MM.1S (cell line): ENCODE measurements at places on chromosomes 6 and 20.

- no peak for DNase-seq
Measured at GRCh38 chr6:101146389-101146788, 247.1 kb upstream of the GRIK2 start.

- no peak for DNase-seq
Measured at GRCh38 chr6:131049608-131050007, 13.4 kb downstream of the EPB41L2 start.

- no peak for DNase-seq
Measured at GRCh38 chr6:12546410-12547002, 170.1 kb upstream of the PHACTR1 start.

DNA sequence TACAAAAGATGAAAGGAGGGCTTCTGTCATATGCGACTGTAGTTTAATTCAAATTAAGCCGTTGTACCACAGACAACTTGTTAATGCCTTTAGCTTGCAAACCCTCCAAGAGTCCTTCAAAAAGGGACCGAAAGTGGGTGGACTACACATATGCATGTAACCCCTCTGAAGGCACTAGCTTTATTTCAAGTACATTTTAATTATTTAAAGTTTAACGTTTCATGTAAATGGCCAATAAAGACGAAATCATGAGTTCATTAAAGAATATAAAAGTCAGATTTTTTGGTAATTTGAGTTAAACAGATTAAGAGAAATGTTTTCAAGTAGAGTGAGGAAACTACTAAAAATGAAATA, 12.8 kb downstream of the PRDM13 start:
- no peak for DNase-seq

GRCh38 chr20:63733117-63733516, 3.3 kb upstream of the LIME1 start:
- DNase-seq: no peak

DNA sequence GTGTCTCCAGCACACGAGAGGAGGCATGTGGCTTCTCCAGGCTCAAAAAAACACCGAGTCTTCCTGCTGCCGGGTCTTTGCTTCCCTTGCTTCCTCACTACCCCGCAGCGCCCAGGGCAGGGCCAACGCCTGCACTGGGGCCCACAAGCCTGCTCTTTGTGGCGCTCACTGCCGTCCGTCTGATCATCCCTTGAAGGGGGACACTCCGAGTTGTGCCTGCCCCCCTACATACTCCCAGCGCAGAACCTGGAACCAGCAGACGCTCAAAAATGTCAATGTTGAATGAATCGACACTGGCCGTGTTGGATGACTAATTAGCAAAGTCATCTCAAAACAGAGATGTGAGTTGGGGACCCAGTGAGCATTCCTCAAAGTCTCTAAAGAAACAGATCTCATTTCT, 8.1 kb upstream of the ARFGAP1 start:
- DNase-seq: no peak

DNA sequence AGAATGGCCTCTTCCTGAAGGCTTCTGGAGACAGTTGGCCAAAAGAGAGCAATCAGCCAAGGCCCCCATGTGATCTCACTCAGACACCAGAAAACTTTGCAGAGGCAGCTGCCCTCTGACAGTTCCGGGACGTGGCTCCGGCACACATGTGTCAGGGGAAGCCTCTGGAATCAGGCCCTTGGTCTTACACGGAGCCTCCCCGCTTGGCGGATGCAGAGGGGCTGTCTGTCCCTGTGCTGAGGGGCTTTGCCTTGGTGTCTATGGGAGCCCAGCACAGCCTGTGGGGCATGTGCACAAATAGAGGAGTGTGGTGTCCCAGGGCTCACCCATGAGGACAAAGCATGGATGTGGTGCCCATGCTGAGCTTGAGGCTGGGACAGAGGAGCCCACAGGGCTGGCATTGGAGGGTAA, 13.8 kb downstream of the SIGLEC1 start:
- no peak for DNase-seq

- DNase-seq: no peak
Measured at GRCh38 chr6:113406048-113406695, 451.0 kb upstream of the MARCKS start.

GRCh38 chr20:10089871-10090587, 55.2 kb downstream of the ANKEF1 start:
- DNase-seq: no peak

DNA sequence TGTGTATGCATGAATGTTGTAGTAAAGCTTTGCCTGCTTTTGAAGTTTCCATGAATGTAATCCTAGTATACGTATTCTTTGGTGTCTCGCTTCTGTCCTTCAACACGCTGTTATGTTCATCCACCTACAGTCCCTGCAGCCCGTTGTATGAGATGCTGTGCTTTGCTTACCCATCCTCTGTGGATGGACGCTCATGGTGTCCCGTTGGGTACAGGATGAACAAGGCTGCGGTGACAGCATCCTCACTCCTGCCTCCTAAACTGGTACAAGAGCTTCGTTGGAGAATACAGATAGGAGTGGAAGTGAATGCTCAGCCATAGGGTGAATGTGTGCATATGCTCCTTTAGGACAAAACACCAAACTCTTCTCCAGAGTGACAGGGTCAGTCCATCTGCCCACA, 366.2 kb downstream of the ZFAND3 start:
- DNase-seq: no peak

DNA sequence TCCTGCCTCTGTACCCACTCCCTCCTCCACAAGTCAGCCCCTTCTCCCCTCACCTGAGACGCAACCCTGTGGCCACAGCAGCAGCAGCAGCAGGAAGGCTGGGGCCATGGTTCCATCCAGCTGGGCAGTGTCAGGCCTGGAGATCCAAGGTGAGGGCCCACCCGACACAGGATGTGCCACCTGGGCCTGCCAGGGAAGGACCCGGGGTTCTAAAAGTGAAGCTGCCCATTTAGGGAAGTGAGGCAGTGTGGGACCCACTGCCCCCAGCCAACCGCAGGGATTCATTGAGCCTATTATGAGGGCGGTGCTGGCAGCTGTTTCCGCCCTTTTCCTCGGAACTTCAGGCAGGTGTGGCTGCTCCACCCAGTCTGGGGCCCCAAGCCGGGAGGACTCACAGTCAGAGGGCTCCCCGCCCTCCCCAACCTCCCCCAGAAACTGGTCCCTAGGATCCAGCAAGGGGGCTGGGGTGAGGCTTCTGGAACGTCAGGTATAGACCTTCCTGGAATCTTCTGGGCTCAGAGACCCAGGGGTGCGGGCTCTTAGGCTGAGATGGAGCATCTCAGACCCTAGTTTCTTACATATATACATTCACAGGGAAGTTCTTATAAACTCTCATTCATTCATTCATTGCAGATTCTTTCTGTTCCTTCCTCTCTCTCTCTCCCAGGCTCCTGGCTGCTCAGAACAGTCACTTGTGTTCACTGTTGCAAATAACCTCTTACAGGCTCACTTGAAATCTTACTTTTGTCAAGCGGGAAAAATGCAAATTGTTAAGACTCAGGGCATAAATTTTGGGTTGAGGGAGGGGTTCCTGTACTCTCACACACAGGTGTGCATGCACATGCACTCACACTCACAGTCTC, at the start of gene TREML2:
Gene TREML2 (minus strand): TSS at position 249 of the 863 bp plus-strand sequence. CDS start 141 bp downstream, at position 108.
- peak; percentile 20 for DNase-seq

DNA sequence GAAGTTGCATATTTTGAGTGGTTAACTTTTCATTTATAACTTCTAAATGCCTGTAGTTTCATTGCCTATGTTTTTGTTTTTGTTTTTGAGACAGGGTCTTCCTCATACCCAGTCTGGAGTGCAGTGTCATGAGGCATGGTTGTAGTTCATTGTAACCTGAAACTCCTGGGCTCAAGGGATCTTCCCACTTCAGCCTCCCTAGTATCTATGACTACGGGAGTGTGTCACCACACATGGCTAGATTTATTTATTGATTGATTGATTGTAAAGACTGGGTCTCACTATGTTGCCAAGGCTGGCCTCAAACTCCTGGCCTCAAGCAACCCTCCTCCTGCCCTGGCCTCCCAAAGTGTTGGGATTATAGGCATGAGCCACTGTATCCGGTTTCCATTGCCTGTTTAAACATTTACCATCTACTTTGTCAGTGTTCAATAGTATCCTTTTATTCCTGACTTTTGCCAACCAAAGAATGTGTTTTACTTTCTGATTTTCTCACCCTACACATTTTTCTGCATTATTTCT, 144.6 kb downstream of the CDKAL1 start:
- DNase-seq: no peak

- DNase-seq: no peak
Measured at GRCh38 chr6:20362623-20363022, 39.1 kb upstream of the E2F3 start.

GRCh38 chr6:2766767-2767656, 1.8 kb downstream of the WRNIP1 start:
- DNase-seq: no peak

GRCh38 chr6:138017166-138017757, 90.0 kb downstream of the PERP start:
- DNase-seq: no peak

DNA sequence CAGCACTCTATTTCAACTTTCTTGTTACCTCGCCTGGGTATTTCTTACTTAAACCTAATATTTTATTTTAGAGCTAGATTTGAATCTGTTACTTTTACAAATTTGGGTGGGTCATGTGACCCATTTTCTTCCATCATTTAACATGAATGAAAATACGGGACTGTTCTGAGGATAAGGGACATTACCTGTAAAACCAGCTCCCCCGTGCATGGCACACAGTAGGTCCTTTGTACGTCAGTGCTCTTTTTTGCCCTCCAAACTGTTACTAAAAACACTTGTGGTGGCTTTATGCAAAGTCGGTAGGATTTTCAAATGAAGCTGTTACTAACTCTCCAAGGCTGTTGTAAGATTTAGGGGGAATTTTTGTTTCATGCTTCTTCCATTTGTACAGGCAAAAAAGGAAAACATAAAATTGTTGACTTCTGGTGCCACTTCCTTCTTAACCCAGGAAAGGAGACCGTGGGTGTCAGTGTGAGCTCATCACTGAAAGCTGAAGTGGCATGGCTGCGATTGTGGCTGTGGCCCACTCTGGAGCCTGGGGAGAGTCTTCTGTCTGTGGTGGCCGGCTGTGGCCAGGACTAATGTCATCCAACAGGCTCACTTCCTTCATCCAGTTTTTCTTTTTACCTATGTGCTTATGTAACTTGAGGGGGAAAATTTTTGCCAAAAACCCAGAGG, 40.2 kb upstream of the PXDC1 start:
- DNase-seq: no peak

- DNase-seq: no peak
Measured at GRCh38 chr6:40825102-40825501, 213.9 kb downstream of the UNC5CL start.

GRCh38 chr6:104540743-104541142, 319.0 kb downstream of the HACE1 start:
- DNase-seq: no peak

DNA sequence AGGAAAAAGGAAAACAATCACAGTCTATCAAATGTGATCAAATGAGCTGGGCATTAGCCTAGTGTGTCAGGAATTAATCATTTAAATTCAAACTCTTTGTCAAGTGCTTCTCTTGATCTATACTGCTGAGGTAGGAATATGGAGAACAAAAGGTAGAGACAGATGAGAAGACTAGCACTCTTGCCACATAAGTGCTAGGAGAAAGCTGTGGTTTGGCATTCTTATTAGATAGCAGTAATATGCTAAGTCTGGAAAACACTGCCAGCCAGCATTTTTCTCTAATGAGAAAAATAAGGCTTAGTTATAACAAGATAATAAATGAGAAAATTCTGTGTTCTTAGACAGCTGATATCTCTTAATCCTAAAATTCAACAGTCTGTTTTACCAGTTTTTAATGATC, 38.9 kb downstream of the ORC3 start:
- DNase-seq: peak; percentile 28

DNA sequence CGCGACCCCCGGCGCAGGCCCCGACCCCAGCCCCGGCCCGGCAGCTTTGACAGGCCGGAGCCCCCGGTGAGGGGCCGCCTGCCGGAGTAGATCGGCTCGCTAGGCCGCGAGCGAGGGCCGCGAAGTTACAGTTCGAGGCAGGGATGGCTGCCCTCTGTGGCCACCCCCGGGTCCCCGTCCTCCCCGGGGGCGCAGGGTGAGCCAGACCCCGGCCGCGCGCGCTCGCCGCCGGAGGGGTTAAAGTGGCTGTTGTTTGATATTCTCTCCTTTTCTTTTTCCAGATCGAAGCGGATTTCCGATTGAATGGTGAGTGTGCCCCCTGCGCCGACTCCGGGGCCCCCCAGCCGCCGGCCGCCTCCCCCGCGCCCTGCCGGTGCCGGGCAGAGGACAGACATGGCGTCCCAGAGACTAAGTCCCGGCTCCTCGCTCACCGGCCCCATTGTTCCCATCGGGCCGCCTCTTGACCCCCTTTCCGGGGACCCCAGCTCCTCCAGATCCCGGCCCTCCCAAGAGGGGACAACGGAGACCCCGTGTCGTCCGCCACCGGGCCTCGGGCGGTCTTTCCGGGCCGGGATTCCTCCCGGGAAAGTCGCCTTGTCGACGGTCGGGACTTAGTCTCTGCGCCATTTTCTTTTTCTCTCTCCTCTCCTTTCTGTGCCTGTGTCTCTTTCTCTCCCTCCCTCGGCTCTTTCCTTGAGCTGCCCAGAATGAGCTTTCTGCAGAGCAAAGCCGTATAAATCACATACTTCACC, 704 bp downstream of the TOP1 start:
- no peak for DNase-seq

DNA sequence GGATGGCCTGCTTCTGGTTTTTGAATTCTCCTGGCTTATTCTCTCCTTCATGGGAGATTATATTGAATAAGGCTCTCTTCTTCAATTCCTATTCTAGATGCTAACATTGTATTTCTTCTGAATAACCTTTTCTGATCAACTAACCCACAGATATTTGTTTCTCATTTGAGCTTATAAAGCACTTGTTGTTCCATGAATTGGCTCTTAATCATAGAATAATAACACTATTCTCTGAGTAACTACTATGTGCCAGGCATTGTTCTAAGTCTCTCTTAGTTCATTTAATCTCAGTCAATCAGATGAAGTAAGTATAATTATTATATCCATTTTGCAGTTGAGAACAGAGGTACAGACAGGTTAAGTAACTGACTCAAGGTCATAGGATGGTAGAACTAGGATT, 136.3 kb upstream of the MLIP start:
- DNase-seq: no peak

DNA sequence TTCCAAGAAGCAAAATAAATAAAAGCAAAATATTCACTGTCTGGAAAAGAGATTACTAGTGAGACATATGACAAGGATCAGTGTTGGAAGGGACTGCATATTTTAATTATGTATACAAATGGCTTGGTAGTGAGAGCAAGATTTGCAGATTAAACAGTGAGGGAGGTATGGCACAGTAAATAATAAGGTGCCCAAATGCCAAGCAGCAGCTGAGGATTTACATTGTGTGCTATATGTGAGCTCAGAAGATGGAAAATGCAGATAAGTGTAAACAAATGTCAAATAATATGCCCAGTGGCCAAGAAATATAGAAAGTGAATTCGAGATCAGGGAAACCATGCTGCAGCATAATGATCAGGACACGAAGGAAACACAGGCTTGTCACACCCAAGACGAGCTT, 173.8 kb upstream of the NRSN1 start:
- DNase-seq: no peak
